Activated CD4-positive, alpha-beta T cell treated with anti-CD3 and anti-CD28 coated beads for 36 hours (primary cell): ENCODE measurements at places on chromosomes 2 and 18. TPM values are rescaled to one million over a fixed set of nuclear protein-coding genes. Genes with fewer than 3 reads are reported as not detected.
A peak's percentile ranks its signal among the peaks of the same experiment; 100 is the strongest.

DNA sequence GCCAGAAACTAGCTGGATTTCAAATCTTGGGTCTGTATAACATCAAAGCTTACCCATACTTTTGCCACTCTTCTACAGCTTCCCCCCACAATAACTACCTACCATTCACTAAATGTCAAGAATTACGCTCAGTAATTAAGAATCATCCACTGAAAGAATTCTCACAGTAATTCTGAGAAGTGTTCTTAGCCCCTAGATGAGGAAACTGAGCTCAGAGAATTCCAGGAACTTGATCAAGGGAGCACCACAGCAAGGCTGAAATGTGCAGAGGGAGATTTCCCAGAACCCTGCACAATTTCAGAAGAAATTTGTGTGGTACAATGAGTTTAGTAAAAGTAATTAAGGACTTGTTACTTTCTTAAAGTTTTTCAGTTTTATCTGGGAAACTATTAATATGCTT is 194.5 kb upstream of the STK17B start:
- DNase-seq, result no peak

- DNase-seq, result no peak
Measured at GRCh38 chr18:65737471-65737955, 13.3 kb upstream of the CDH7 start.

GRCh38 chr2:200081236-200081635 is 125.9 kb downstream of the MAIP1 start:
- DNase-seq, result no peak

GRCh38 chr2:233972941-233973575 is 55.9 kb downstream of the TRPM8 start:
- no peak for DNase-seq

DNA sequence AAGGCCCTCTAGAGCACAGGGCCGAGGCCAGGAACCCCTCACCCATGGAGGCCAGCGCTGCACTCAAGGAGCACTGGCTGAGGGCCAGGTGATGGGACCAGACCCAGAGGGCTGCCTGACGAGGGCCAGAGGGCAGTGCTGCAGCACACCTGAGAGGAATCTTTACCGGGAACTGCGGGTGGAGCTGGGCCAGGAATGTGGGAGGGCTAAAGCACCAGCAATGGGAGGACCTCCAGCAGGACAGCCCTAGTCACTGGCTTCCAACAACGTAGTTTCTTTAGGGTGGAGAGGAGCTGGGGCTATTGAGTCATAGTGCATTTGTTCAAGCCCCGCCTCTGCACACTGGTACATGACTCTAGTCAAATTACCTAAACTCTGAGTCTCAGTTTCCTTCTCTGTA is 143.4 kb downstream of the TMEM17 start:
- DNase-seq, result no peak

- no peak for DNase-seq
Measured at GRCh38 chr2:128601298-128602037, 282.8 kb upstream of the HS6ST1 start.

DNA sequence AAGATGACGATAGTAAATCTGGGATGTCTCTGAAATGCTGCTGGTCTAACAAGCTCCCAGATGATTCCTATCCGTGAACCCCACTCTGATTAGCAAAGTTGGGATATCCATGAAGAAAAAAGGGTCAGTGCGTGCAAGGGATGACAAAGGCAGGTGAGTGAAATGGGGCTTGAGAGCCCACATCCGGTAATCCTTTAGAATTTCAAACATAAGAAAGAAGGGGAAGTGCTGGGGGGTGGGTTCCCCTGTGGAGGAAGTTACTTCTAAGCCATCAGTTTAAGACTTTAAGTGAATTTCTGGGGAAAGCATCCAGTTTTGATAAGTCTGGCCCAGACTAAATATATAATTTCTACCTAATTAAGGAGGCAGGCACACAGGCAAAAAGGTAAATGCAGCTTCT is 209.5 kb downstream of the DPP10 start:
- DNase-seq, result no peak

DNA sequence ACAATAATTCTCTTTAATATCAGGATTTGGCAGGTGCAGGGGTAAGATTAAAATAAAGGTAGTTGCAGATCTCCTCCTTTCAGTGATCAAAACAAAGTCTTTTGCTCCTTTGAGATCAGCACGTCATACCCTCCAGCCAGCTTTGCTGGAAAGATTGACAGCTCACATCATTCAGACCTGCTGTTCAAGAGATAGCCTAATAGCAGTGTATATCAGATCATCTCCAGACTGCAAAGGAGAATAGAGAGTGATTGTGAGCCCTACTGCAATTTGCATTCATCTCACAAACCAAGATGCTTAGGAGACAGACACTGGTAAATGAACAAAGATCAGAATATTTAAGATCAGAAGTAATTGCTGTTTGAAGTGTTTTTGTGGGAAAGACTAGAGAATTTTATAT is 135.8 kb upstream of the DSEL start:
- DNase-seq, result no peak

The CENPA gene
- 37.0 TPM for total RNA-seq

DNA sequence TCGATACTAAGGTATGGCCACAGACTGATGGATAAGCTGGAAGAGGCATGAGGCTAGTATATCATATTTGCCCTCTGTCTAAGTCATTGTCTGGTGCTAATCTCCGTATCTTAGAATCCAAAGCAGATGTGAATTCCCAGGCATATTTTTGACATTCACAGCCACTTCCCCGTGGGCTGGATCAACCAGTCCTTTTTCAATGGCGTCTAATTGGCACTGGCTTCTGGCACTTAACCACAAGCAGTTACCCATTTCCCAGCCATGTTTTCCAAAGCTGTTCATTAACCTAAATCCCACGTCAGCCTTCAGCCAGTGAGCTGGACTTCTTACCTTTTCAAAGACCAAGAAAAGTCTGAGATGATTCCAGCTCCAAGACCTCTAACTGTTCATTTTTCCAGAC is 20.7 kb upstream of the ZNF407 start:
- DNase-seq, result no peak

The PARD3B gene
- total RNA-seq, result not detected

DNA sequence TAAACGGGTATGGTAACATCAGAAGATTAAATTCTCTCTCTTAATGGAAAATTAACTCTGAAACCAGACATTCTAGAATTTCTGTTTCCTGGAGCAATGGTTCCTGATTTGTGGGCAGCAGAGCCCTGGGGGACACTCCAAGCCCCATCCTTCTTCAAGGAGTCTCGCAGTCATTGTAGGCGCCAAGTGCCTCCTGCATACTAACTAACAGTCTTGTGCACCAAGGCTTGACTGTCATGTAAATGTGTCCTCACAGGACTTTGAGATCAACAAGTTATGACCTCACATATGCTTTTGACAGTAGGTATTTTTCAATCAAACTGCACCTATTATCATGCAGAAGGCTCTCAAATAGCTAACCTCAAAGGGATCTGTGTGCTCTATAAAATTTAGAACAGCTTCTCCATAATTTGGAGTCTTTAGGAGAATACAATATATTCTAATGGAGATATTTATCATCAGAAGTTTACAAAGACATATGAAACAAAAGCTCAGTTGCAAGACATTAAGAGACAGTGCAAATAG is 52.1 kb upstream of the COPS8 start:
- no peak for DNase-seq

The PKDCC gene
- not detected for total RNA-seq

The MPP4 gene
- total RNA-seq, result not detected

The IKZF2 gene
- total RNA-seq, result 6.3 TPM

DNA sequence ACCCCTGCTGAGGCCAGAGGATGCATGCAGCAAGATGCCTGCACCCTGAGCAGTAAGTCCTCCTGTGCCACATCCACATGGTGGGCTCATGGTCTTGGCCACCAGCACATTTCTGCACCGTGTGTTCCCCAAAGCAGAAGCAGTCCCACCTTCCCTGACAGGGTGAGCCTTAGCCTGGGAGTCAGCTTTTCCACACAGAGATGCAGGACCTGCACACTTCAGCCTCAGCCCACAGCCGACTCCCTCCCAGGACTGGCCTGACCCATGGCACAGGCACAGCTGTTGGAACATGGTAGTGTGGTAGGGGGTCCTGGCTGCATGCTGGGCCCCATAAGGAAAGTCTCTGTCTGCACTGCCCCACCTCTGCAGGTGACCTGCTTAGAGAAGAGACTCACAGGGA is 5.0 kb downstream of the SNED1 start:
- DNase-seq, result no peak

DNA sequence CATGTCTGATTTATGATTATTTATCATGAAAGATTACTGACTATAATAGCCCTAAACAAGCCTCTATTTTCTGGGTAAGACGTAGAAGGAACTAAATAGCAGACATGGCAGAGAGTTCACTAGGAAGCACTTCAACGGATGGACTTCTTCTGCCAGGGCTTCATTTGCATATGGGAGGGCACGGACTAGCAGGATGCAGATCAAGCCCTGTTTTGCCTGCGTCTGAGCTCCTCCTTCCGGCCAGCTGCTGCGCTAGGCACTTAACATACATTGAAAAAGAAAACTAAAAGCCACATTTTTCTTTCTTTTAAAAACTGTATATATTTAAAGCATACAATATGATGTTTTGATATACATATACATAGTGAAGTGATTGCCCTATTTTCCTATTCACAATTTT is 340.0 kb upstream of the MEX3C start:
- peak; percentile 36 for DNase-seq

The RESP18 gene
- total RNA-seq, result not detected

The HES6 gene
- total RNA-seq, result 4.0 TPM

- no peak for DNase-seq
Measured at GRCh38 chr2:98009887-98010760, 14.4 kb upstream of the TMEM131 start.

The POMC gene
- total RNA-seq, result 5.7 TPM

- DNase-seq, result no peak
Measured at GRCh38 chr2:122639176-122639575, 883.7 kb downstream of the TSN start.

GRCh38 chr2:236939271-236939670 is 146.4 kb upstream of the COPS8 start:
- no peak for DNase-seq

The ANKRD29 gene
- total RNA-seq, result 0.21 TPM

The POTEJ gene
- total RNA-seq, result not detected

The MTLN gene
- 55.6 TPM for total RNA-seq

The POTEE gene
- 0.50 TPM for total RNA-seq

GRCh38 chr18:68494802-68495581 is 219.9 kb downstream of the TMX3 start:
- DNase-seq, result no peak

The RAB6D gene
- not detected for total RNA-seq

The UGT1A4 gene
- not detected for total RNA-seq

DNA sequence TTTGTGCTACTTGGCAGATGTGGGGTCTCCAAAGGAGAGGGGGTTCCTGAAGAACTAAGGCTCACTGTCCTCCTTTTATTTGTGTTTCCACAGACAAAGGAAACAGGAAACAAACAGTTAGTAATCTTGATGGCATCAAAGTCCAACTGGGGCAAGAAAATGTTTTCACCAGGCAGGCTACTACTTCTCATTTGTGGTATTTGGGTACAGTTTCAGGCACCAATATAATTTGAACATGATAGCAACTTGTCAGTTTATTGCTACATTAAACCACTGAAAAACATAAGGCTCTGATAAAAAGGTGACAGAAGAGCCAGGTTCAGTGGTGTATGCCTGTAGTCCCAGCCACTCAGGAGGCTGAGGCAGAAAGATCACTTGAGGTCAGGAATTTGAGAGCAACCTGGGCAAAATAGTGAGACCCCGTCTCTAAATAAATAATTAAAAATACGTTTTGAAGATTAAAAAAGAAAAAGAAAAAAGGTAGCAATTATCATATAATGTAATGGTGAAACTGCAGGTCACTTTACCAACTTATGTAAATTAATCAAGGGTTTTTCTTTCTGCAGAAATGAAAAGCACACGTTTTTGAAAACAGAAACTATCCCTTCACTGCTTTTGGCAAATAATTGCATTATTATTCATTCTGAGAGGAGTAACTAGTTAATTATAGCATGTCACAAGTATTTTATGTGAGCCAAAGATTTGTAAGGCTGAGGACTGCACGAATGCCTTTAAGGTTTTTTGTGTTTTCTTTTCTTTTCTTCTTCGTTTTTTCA is 157.5 kb upstream of the CAVIN2 start:
- DNase-seq, result no peak

DNA sequence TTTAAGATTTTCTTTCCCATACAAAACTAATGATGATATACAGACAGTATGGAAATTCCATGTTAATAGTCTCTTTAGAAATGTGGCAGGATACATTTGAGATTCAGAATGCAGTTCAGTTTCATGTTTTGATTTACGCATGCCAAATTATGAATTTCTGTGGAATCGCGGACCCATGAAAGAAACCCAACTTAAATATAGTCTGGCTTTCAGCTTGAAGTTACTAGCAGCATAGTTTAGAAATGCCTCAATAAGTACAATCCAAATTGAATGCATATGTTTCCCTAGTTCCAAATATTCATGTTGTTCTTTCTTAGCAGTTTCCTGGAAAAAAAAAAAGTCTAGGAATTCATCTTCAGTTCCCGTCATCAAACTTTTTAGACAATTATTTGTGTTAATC is 164.1 kb upstream of the RASGRP3 start:
- no peak for DNase-seq

- no peak for DNase-seq
Measured at GRCh38 chr2:57022496-57022895, 838.7 kb downstream of the CCDC85A start.

GRCh38 chr2:233953087-233953801 is 36.1 kb downstream of the TRPM8 start:
- DNase-seq, result no peak

The GPAT2 gene
- 8.4 TPM for total RNA-seq

The DSG1 gene
- total RNA-seq, result not detected

DNA sequence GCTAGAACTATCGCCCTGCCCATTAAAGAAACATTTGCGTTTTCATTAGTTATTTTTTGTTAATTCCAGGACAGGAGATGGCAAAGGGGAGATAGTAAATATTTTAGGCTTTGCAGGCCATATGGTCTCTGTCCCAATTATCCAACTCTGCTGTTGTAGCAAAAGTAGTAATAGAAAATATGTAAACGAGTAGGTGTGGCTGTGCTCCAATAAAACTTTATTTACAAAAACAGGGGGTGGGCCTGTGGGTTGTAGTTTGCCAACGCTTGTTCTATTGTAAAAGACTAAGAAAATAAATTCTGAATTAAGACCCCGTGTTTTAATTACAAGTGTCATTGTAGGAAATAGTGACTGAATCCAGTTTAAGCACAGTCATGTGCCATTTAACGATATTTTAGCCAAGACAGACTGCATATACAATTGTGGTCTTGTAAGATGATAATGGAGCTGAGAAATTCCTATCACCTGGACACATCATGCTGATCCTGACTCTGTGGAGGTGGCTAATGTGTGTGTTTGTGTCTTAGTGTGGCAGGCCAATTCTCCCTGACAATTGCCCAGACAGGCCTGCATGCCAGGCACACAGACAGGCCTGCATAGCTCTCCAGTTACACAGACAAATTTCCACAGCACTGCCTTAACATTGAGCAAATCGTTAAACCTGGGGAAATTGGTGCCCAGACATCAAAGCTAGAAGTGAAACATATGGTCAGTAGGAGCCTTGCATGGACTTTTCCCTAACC is 76.4 kb downstream of the SKA1 start:
- no peak for DNase-seq

DNA sequence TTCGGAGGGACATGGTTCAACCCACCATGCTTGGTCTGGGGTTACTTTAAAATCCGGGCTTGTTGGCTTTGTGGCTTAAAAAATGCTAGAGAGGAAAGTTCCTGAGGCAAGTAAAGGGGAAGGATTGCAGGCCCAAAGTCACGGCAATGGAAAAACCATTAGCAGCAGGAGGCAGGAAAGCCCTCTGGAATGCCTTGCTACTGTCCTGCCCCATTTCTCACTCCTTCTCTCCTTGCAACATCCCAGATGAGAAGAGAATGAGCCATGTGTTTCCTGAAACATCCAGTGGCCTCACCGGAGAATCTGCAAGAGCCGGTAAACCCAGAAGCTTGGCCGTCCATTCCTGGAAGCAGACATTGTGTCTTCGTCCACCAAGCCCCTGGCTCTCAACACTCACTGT is 97.4 kb upstream of the LCLAT1 start:
- no peak for DNase-seq
